Esophagus squamous epithelium (tissue), 5 donors: ENCODE measurements at places on chromosomes 5 and 9. TPM values are rescaled to one million over a fixed set of nuclear protein-coding genes. Genes with fewer than 3 reads are reported as not detected.

GRCh38 chr5:107203243-107203642, 467.5 kb downstream of the EFNA5 start:
- no peak for DNase-seq

- DNase-seq = no peak
These were observed 117.3 kb downstream of the TTLL11 start for GRCh38 chr9:121975801-121976277.

DNA sequence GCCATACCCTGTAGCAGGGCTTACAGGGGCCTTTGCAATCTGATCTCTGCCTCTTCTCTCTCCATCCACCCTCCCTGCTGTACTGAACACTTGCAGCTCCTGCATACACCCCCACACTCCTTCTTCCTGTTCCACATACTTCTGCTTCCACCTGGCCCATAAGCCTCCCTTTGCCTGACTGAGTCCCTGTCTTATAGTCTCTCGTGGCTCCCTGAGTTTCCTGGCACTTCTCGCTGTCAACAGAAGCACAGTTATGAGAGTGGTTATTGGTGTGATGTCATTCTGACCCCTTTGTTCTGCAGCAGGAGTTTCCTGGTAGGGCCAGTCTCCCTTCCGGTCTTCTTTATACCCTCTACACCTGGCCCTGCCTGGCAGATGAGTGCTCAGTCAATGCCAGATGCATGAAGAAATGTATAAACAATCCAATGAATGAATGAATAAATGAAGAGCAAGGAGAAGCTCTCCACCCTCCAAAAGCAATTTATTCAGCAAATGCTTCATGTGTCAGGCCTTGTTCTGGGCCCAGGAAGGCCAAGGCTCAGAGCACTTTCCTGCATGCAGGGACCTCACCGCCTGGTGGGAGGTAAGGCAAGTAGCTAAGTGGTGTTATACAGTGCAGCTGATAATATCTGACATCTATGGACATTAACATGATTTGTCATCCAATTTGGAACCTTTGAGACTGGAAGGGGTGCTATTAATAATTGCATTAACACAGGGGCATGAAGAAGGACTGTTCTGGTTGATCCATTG, 20.5 kb upstream of the CSF1R start:
- no peak for DNase-seq

GRCh38 chr5:18970000-18970399, 1018.0 kb downstream of the CDH18 start:
- DNase-seq = no peak

The ARSI gene
- 7.2 TPM for total RNA-seq

The WHRN gene
- total RNA-seq = 2.9 TPM
